Endothelial cell (in vitro differentiated cells): ENCODE measurements at places on chromosomes 2 and 18.

DNA sequence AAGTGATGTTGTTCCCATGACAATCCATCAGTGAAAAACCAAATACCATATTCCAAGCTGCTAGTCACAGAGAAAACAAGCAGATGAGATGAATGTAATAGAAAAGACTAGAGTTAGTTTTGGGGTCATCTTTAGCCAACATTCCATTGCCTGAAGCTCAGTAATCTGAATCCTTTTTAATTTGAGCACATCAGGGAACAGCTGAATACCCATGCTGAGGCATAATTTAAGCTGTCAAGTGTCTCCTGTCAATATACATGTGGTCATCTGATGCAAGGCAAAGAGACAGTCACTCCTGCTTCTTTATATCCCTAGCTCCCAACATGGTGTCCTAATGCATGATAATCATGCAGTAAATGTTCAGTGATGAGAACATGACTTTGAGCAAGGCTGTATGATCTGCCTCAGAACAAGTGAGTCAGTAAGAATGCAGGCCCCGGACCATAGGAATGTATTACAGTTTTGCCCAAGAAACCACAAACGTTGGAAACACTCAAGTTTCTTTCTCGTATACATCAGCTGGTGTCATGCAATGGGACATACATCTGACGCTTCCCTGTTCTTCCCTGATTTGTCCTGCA, 48.0 kb downstream of the CDK15 start:
- no peak overlapping the region for H3K4me3 ChIP-seq
- DNase-seq: no peak
- H3K27ac ChIP-seq: no peak overlapping the region
- H3K36me3 ChIP-seq: no peaks in the 10 kb centered on the region
- no peaks in the 10 kb centered on the region for H3K27me3 ChIP-seq
- peaks cover 9% of the 10 kb centered on the region for H3K4me1 ChIP-seq

- no peak overlapping the region for H3K27ac ChIP-seq
- H3K36me3 ChIP-seq: no peaks in the 10 kb centered on the region
- no peaks in the 10 kb centered on the region for H3K27me3 ChIP-seq
- peaks cover 3% of the 10 kb centered on the region for H3K4me1 ChIP-seq
- no peak overlapping the region for H3K4me3 ChIP-seq
- DNase-seq: no peak
These were observed 199.2 kb downstream of the KLHL29 start for GRCh38 chr2:23584054-23584745.

GRCh38 chr2:8976442-8977259, 26.8 kb downstream of the MBOAT2 start:
- DNase-seq: peak; percentile 15
- no peak overlapping the region for H3K4me3 ChIP-seq
- peaks cover 22% of the 10 kb centered on the region for H3K4me1 ChIP-seq
- H3K27me3 ChIP-seq: no peaks in the 10 kb centered on the region
- no peaks in the 10 kb centered on the region for H3K36me3 ChIP-seq

- no peaks in the 10 kb centered on the region for H3K27me3 ChIP-seq
- H3K36me3 ChIP-seq: no peaks in the 10 kb centered on the region
- peaks cover 4% of the 10 kb centered on the region for H3K4me1 ChIP-seq
- peak overlapping the region; percentile 54 for H3K4me3 ChIP-seq
- no peak for DNase-seq
These were observed 1.5 kb downstream of the AQP4 start for GRCh38 chr18:26863921-26864497.

- peaks cover 3% of the 10 kb centered on the region for H3K27me3 ChIP-seq
- H3K4me3 ChIP-seq: no peak overlapping the region
- no peak for DNase-seq
- H3K27ac ChIP-seq: no peak overlapping the region
- no peaks in the 10 kb centered on the region for H3K36me3 ChIP-seq
These were observed 53.1 kb downstream of the AP1S3 start for GRCh38 chr2:223784221-223784772.

- no peak for DNase-seq
- H3K27ac ChIP-seq: no peak overlapping the region
These were observed 10.7 kb downstream of the ERCC3 start for GRCh38 chr2:127283275-127283674.

- DNase-seq: no peak
- H3K27ac ChIP-seq: no peak overlapping the region
- peaks cover 4% of the 10 kb centered on the region for H3K27me3 ChIP-seq
- H3K4me1 ChIP-seq: peaks cover 23% of the 10 kb centered on the region
- H3K4me3 ChIP-seq: no peak overlapping the region
These were observed 22.2 kb downstream of the TSN start for GRCh38 chr2:121777699-121778058.

DNA sequence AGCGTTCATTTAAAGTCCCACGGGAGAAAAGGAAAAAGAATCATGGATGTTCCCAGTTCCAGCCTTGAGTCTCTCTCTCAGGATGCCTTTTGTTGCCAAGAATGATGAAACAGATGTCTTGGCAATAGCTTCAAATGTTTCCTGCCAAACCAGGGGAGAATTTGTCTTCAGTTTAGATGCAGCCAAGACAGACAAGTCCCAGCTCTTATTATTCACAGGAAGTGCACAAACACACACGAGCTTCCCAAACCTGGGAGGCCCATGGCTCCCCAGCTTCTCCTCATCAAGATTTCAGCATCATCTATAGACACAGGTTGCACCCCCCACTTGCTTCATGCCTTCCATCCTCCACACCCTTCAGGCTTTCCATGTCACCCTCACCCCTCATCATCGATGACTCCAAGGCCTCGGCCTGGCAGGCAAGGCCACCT, 45.9 kb downstream of the HS1BP3 start:
- H3K27ac ChIP-seq: no peak overlapping the region
- peaks cover 4% of the 10 kb centered on the region for H3K4me1 ChIP-seq
- no peak for DNase-seq
- H3K36me3 ChIP-seq: peaks cover 3% of the 10 kb centered on the region
- H3K4me3 ChIP-seq: no peak overlapping the region

DNA sequence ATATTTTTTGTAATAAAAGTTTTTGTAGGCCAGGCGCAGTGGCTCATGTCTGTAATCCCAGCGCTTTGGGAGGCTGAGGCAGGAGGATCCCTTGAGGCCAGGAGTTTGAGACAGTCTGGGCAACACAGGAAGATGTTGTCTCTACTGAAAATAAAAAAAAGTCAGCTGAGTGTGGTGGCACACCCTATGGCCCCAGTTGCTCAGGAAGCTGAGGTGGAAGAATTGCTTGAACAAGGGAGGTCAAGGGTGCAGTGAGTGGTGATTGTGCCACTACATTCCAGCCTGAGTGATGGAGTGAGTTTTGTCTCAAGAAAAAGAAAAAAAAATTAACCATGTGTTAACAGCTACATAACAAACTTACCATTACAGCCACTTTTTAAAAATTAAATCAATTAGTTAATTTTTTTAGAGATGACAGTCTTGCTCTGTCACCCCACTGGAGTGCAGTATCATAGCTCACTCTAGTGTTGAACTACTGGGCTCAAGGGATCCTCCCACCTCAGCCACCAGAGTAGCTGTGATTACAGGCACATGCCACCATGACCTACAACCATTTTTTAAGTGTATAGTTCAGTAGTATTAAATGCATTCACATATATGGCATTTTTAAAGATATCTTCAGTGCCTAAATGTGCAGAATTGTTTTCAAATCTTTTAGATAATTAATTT, 67.2 kb upstream of the ACYP2 start:
- peaks cover 1% of the 10 kb centered on the region for H3K27me3 ChIP-seq
- H3K27ac ChIP-seq: no peak overlapping the region
- DNase-seq: no peak
- H3K4me3 ChIP-seq: no peak overlapping the region
- no peaks in the 10 kb centered on the region for H3K36me3 ChIP-seq

DNA sequence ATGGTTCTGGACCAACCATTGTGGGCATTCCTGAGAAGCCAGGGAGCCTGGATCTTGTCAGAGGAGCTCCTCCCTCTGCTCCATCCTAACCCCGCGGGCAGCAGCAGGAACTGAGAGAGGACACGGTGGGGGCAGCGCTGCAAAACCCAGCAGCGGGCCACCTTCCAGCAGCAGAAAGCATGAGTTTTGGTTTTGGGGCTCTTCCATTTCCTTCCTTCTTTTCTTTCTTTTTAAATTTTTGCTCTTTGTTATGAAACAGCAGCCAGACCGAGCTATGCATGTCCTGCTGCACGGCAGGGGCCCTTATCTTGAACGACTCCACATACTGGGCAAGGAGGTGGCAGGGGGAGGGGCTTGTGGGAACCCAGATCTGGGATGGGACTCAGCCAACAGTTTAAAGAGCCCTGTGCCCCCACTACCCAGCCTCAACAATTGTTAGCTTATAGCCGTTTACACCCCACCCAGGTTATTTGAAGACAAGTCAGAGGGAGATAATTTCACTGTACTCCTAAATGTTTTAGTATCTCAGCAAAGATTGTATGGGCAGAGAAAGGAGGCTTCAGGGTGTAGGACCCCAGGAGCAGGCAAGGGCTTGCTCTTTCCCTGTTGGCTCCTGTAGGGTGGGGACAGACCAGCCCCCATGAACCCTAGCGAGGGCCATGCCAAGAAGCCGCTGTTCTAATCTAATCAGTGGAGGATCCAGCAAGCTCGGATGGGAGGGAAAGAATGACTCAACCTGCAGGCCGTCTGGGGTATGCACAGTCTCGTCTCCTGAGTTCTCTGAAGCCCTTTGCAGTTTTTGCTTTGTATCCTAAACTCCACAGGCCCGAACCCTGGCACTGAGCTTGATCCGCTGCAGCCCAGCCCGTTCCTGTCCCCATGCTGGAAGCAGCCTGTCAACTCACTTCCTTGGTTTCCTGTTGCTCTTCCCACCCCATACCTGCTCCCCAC, 75.3 kb downstream of the LRRFIP1 start:
- no peak for DNase-seq
- no peak overlapping the region for H3K4me3 ChIP-seq
- H3K4me1 ChIP-seq: peaks cover 75% of the 10 kb centered on the region
- peak overlapping the region; percentile 42 for H3K27ac ChIP-seq
- peaks cover 11% of the 10 kb centered on the region for H3K27me3 ChIP-seq
- peaks cover 6% of the 10 kb centered on the region for H3K36me3 ChIP-seq

DNA sequence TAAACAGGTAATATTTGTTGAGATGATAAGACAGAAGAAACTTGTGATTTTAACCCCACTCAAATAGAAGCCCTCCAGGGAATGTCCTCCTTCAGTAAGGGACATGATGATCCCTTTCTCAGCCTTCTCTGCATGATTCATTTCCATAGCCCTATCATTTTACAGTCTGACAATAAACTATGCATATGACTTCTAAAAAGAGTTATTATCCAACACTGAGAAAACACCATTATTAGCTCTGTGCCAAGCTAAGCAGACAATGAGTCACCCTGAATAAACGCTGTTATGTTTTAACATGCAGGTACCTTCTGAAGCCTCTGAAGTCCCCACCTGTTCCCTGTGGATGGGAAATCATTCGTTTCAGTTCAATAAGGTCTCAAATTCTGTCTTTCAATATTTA, 54.7 kb downstream of the DTNB start:
- H3K36me3 ChIP-seq: no peaks in the 10 kb centered on the region
- H3K27ac ChIP-seq: no peak overlapping the region
- no peaks in the 10 kb centered on the region for H3K27me3 ChIP-seq
- no peak overlapping the region for H3K4me3 ChIP-seq

GRCh38 chr2:38835015-38835601, 40.6 kb downstream of the DHX57 start:
- H3K4me3 ChIP-seq: no peak overlapping the region
- H3K27ac ChIP-seq: no peak overlapping the region
- H3K27me3 ChIP-seq: no peaks in the 10 kb centered on the region
- peaks cover 4% of the 10 kb centered on the region for H3K36me3 ChIP-seq
- no peaks in the 10 kb centered on the region for H3K4me1 ChIP-seq
- DNase-seq: peak; percentile 21

DNA sequence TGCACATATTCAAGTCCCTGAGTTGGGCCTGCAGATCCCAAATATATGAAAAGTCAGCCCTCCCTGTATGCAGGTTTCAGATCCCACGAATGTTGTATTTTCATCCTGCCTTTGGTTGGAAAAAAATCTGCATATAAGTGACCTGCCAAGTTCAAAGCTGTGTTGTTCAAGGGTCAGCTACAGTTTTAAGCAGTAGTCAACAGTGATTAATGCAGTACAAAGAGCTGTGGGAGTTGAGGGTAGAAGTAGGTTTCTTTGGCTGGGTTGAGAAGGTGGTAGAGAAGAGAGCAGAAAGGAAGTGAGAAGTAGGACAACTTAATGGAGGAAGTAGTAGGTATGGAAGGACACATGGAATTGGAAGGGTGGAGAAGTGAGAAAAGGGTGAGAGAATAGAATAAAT, 127.9 kb downstream of the ANKRD44 start:
- no peaks in the 10 kb centered on the region for H3K27me3 ChIP-seq
- no peak overlapping the region for H3K4me3 ChIP-seq
- no peak for DNase-seq

DNA sequence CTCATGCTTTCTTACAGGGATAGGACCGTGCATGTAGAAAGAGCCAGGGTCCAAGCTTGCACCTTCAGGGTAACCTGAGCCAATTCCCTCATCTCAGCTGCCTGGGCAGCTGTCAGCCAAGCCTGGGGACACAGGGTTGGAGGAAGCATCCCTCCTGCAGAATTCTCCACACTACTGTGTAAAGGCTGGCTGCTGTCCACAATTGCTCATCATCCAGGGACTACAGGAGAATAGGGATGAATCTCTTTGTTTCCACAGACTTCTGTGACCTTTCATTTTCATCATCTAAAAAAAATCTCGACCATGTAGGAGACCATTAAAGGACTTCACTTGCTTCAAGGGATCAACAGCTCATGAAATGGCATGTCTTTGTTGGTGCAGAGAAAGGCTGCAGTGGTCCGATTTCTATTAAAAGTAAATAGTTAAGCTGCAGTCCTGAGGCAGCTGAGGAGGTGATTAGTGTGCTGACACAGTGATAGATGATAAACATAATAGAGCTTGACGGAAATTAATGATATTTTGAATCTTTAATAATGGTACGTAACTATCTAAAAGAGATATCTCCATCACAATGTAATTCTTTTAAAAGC, 74.4 kb upstream of the COPS8 start:
- H3K4me1 ChIP-seq: no peaks in the 10 kb centered on the region
- no peak overlapping the region for H3K4me3 ChIP-seq
- no peaks in the 10 kb centered on the region for H3K36me3 ChIP-seq

- H3K4me3 ChIP-seq: no peak overlapping the region
- H3K27ac ChIP-seq: peak overlapping the region; percentile 36
- peak; percentile 62 for DNase-seq
- peaks cover 35% of the 10 kb centered on the region for H3K36me3 ChIP-seq
- peaks cover 68% of the 10 kb centered on the region for H3K4me1 ChIP-seq
These were observed 61.4 kb downstream of the TGOLN2 start for GRCh38 chr2:85266146-85267041.

- no peaks in the 10 kb centered on the region for H3K27me3 ChIP-seq
- H3K4me1 ChIP-seq: peaks cover 4% of the 10 kb centered on the region
- no peaks in the 10 kb centered on the region for H3K36me3 ChIP-seq
- no peak overlapping the region for H3K27ac ChIP-seq
- no peak for DNase-seq
These were observed 1095.7 kb downstream of the TSN start for GRCh38 chr2:122851161-122851560.
